ENCODE measurements at places on chromosomes 1 and 21.

- peak; percentile 55 for DNase-seq
These were observed 29.1 kb downstream of the IL12RB2 start for GRCh38 chr1:67336783-67337182.

GRCh38 chr1:41902159-41902577 lies 16.6 kb downstream of the HIVEP3 start:
- no peak for DNase-seq

- DNase-seq = no peak
These were observed 222.6 kb upstream of the DPYD start for GRCh38 chr1:98143403-98143802.

DNA sequence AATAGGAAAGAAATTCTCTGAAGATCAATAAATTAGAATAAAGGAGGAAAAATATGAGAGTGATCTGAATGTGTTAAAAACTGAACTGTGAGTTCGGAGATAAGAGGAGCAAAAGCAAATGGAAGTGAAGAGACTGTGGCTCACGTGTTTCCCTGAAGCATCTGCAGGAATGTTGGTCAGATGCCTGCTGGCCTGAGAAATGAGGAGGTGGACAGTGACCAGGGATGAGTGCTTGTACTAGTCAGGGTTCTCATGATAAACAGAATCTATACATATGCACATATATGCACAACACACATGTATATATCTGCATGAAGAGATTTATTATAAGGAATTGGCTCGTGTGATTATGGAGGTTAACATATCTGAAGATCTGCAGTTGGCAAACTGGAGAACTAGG lies 103.4 kb upstream of the TIAM1 start:
- DNase-seq = no peak

DNA sequence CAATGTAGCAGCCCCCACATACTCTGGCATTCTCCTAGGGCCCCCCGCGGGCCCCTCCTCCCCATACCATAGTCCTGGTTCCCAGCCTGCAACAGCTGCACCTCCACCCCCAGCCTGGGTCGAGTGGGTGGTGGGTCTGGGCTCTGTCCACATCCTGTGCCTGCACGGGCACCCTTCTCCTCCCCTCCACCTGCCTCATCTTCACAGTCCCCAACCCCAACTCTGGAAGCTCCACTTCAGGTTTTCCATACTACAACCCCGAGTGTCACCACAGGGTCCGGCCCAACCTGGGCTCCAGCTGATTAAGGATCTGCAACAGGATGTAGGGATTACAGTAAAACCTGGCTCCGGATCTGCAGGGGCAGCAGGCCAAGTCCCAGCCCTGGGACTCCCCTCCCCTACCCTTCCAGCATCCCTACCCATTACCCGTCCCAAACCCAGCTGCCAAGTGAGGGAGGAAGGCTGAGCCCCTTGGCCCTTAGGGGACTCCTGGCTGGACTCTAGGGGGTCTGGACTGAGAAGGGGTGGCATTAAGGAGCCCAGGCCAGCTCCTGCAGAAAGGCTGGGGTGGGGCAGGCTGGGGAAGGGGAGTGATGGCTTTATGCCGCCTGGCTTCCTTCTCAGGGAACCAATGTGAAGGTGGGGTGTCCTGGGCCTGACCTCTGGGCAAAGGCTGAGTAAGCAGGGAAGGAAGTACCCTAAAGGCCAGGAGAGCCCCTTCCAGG lies 116.8 kb downstream of the CASZ1 start:
- peak; percentile 27 for DNase-seq

DNA sequence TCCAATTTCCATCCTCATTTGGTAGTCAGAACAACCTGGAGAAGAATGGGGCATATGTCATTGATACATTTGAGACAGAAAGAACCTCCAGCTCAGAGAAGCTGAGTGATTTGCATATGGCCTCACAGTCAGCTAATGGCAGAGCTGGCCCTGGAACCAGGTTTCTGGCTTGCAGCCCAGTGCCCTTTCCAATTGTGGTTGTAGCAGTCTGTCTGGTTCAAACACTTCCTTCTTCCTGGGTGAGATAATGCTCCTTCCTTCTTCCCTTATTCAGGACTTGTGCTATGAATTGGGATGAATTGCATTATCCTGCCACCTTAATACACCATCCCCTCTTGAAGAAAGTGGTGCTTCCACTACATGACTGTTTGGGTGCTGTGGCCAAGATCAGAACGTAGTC lies 24.2 kb downstream of the SLC5A9 start:
- no peak for DNase-seq

Data from activated CD8-positive, alpha-beta T cell treated with anti-CD3 and anti-CD28 coated beads for 36 hours (primary cell).